AML-193 (cell line): ENCODE measurements at places on chromosomes 7 and 10.

GRCh38 chr7:3197567-3198213 lies 103.4 kb upstream of the SDK1 start:
- DNase-seq = no peak

DNA sequence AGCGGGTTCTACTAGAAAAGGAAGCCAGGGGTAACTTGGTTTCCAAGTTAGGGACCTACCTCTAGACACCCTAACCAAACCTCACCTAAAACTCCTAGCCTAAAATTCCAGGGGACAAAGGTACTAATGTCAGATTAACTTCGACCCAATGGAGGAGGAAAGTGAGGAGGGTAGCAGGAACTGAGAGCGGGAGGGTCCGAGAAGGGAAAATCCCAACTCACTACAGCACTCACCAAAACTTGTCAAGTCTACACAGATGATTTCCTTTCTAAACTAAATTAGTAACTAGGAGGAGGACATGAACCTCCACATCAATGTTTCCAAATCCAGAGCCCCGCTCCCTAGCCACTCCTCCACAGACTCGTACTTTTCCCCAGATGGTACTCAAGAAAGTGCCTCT lies 22.6 kb downstream of the CHCHD3 start:
- DNase-seq = no peak

- no peak for DNase-seq
Measured at GRCh38 chr10:64529003-64529350, 1007.8 kb downstream of the REEP3 start.

DNA sequence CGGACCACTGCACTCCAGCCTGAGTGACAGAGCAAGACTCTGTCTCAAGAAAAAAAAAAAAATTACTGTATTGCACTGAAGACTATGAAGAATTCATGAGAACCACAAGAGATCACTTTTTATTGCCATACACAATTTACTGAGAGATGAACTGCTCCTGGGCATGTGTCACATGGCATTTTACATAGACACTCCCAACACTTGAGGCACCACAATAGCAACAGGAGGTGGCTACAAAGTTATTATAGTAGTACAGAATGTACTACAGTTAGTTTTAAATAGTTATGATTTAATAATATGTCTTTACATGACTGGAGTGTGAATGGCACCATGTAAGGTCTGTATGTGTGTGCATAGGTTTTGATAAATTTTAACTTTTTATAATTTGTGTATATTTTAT lies 70.6 kb downstream of the KMT2E start:
- DNase-seq = no peak

- no peak for DNase-seq
Measured at GRCh38 chr10:110609605-110610004, 34.5 kb upstream of the RBM20 start.

DNA sequence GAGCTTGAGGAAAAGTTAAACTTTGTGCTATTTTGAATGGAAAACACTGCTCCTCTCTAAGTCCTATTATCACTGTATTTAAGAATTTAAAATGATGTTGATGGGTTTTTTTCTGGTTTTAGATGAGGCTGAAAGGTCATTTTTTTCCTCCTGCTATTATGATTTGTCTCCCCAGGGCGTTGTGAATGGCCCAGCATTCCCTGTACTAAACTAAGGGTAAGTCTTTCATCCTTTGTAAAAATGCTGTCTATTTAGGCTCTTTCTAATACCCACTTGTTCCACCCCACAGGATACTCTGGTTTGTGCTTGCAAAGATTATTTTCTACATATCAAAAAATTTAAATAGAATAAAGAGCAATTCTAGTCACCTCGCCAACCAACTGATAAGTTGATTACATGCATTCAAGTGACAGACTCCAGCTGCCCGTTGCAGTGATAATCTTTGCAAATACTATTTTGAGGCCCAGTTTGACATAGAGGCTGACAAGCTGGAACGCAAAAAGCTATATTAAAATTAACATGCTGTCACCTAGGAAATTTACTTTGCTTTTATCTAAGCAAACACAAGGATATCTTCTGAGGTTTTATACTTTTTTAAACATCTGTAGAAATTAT lies 222.3 kb upstream of the TMEM229A start:
- DNase-seq = no peak

- no peak for DNase-seq
Measured at GRCh38 chr7:128240696-128241386, at the start of gene LEP. LEP (plus strand) TSS chr7:128241278; CDS start chr7:128252019, 10,741 bp downstream.

GRCh38 chr10:94239696-94240095 lies 123.0 kb downstream of the NOC3L start:
- DNase-seq = no peak

DNA sequence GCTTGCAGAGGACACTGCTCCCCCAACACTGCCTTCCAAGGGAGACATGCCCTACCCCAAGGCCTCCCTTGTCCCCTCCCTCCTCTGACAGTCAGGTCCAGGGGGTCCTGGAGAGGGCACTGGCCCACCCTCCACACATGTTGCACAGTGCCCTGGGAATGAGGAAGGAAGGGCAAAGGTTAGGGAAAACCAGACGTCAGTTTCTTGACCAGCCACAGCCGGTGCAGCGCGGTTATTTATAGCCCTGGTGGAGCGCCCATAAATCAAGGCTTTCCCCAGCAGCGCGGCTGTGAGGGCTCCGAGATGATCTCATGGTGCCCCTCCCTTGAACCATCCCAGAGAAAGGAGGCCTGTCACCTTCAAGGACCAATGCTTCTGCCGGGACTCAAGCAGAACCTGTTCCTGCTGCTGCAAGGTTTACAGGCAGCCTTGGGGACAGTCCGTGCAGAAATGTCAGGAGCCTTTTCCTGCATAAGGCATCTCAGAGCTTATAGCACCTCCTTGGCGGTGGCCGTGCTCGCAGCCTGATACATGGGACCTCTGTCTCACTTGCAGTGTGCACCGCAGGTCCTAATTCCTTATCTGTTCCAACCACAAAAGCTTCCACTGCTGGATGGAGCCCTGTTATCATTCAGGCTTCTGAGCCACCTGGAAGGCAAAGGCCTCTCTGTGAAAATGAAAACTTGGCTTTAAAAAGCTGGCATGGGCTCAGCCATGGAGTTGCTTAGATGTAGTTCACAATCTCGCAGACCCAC lies 127.3 kb downstream of the LHPP start:
- DNase-seq = no peak
